M059J (cell line): ENCODE measurements at places on chromosomes 2 and 18. TPM values are rescaled to one million over a fixed set of nuclear protein-coding genes. Genes with fewer than 3 reads are reported as not detected.

NGEF gene
- total RNA-seq, result 3.5 and 7.8 TPM in 2 replicates

ST8SIA5 gene
- total RNA-seq, result 9.8 and 12.2 TPM in 2 replicates

RAB12 gene
- 75.0 and 96.1 TPM in 2 replicates for total RNA-seq

CABLES1 gene
- total RNA-seq, result 5.0 and 9.0 TPM in 2 replicates

AFF3 gene
- 2.6 and 3.0 TPM in 2 replicates for total RNA-seq

CRYGC gene
- not detected in 2 replicates for total RNA-seq
